NCI-H2107 (cell line): ENCODE measurements at places on chromosomes 3 and 15.
A peak's percentile ranks its signal among the peaks of the same experiment; 100 is the strongest.

- no peak for DNase-seq
Observed at GRCh38 chr15:70164156-70164900, 66.6 kb upstream of the TLE3 start.

- no peak for DNase-seq
Observed at GRCh38 chr3:37271611-37272010, 97.2 kb upstream of the LRRFIP2 start.

DNA sequence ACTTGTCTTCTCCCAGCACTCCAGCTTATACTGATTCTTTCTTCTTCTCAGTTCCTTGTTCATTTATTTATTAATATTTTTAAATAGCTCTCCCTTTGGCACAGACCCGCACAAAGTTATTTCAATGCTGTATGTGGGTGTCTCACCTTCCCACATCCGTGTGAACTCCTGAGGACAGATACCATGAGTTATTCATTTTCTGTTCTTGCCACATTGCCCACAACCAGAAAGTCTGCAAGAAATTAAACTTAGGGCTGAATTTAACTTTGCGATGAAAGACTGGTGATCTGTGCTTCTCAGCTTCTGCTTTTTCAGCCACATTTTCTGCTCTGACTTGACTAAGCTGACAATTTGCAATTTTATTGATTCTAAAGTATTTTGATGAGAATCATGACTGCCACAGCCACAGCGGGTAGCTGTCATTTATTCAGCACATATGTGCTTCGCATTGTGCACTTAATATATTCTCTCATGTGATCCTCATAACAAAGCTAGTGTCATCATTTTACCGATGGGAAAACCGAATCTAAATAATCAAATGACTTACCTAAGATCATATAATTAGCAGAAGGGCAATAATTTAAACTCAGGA is 569.8 kb downstream of the EDEM1 start:
- no peak for DNase-seq

DNA sequence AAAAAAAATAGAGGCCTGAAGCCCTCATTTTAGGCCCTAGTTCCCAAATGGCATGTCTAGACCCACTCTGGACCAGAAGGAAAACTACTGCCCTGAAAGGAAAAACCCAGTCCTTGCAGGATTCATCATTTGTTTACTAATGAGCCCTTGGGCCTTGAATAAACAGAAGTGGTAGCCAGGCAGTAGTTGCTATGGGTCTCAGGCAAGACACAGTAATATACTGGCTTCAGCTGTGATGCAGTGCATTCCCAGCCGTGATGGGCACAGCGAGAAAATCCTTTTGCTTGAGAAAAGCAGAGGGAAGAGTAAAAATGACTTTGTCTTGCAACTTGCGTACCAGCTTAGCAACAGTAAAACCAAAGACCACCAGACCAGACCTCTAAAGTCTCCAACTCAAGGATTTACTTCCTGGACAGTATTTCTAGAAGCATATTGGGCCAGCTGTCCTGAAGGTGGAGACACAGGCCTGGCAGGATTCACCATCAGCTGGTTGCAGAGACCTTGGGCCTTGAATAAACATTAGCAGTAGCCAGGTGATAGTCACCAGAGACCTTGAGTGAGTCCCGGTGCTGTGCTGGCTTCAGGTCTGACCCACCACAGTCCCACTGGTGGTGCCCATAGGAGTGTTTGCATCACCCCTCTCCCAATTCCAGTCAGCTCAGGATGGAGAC is 208.3 kb upstream of the SLITRK3 start:
- no peak for DNase-seq

DNA sequence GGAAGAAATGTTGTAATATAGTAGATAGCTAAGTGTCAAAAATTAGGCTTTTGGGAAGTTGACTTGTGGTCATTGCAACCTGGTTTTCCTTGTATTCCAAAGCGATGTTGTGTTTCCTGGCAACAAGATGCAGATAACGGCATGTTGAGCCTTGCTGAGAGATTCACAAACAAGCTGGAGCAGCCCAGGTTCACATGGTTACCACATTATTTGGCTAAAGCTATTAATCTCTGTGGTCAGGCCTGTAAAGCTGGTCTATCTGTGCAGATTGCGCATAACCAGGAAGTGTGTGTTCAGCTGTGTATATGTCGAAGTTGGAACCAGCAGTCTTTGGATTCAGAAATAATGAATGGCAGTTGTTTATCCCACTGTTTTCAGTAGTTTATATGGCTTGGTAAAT is 6.6 kb downstream of the TIPARP start:
- peak; percentile 80 for DNase-seq

- DNase-seq = no peak
Observed at GRCh38 chr15:40543082-40543481, 21.8 kb downstream of the CCDC32 start.

DNA sequence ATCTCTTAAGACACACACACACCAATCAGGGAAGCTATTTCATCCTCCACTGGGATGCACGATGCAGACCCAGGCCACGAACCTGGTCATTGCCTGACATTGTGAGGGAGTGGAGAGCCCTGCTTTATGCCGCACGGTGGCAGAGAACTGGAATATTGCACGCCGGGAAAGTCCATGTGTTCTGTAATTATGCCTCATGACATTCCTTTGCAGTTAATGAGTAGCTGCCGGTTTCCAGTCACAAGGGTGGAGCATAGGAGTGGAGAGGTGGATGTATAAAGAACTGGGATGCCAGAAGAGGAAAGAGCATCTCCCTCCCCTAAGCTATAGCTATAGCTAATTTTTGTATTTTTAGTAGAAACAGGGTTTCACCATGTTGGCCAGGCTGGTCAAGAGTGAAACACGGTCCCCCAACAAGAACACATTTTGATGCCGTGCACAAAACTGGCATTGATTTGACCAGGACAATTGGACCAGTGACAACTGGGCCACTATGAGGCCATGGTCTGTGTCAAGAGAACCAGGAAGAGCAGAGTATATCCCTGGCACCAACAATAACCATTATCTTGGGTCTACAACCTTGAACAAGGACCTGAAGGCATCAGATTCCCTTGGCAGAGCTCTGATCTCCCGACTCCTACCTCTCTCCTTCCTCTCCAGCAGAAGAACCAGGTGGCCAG is 51.4 kb downstream of the SH3BP5 start:
- DNase-seq = no peak

DNA sequence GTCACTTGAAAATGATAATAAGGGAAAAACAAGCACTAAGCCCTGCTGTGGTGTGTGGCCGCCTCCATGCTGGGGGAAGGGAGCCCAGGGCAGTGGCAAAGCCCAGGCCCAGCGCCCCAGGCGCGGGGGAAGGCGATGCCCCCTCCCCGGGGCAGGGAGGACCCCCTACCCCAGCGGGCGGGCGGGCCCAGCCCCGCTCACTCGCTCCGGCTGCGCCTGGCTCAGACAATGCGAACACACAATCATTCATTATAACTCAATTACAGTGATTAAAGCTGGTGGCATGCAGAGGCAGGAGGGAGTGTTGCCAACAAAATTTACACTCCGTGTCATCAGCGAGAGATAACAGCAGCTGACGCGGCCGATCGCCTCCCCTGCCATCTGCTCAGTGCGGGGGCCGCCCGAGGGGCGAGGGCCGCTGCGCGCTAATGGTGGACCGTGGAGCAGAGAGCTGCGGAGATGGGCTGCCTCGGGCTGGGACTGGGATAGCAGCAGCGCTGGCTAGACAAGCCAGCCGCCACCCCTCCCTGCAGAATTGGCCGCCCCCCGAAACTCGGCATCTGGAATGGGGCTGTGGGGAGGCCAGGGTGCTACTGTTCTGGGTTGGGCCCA is 64.1 kb downstream of the TLE3 start:
- no peak for DNase-seq

GRCh38 chr3:71189480-71189879 is 394.0 kb downstream of the FOXP1 start:
- DNase-seq = no peak

GRCh38 chr3:142366434-142366833 is 81.4 kb downstream of the XRN1 start:
- DNase-seq = no peak

DNA sequence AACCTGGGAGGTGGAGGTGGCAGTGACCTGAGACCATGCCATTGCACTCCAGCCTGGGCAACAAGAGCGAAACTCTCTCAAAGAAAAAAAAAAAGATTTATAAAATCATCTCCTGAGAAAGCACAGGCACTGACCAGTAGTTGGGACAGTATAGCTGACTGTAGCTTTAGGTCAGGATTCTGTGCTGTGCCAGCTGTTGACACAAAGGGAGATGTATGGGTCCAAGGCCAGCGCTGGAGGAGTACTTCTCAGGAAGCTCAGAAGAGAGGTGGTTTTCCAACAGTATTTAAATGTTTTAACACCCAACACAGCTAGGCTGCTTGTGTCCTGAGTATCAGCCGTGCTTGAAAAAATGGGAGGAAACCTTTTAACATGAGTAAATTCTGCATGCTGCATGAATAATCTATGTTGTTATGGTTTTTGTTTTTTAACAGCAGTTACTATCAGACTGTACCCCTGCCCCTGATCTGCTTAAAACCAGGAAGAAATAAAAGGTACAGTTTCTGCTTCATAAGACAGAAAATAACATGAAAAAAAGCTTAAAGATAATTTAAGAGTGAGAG is 6.5 kb downstream of the RAMAC start:
- DNase-seq = no peak
